ENCODE measurements at places on chromosomes 2 and 18. TPM values are rescaled to one million over a fixed set of nuclear protein-coding genes. Genes with fewer than 3 reads are reported as not detected.

GLS gene
- total RNA-seq = 66.4 TPM

PKDCC gene
- total RNA-seq = 3.9 TPM

RNF181 gene
- total RNA-seq = 96.7 TPM

NAB1 gene
- 22.9 TPM for total RNA-seq

C18orf54 gene
- 6.7 TPM for total RNA-seq

ALPP gene
- 47.5 TPM for total RNA-seq

CNDP1 gene
- total RNA-seq = not detected

INHA gene
- total RNA-seq = 9.1 TPM

CFC1 gene
- total RNA-seq = not detected

LYG2 gene
- total RNA-seq = not detected

REEP1 gene
- 0.25 TPM for total RNA-seq

ANKRD36C gene
- total RNA-seq = 25.8 TPM

GKN1 gene
- total RNA-seq = not detected

SERPINB5 gene
- 25.5 TPM for total RNA-seq

AQP12A gene
- total RNA-seq = not detected

SLC38A11 gene
- total RNA-seq = not detected

PTMA gene
- total RNA-seq = 1,260 TPM

CXCR1 gene
- not detected for total RNA-seq

RND3 gene
- 99.1 TPM for total RNA-seq

IL1RN gene
- 5.0 TPM for total RNA-seq

PPP4R1 gene
- 167 TPM for total RNA-seq

PCARE gene
- not detected for total RNA-seq

GPD2 gene
- total RNA-seq = 67.8 TPM

GNAL gene
- 3.3 TPM for total RNA-seq

TMEM247 gene
- not detected for total RNA-seq

MAP3K19 gene
- total RNA-seq = not detected

ONECUT2 gene
- 0.40 TPM for total RNA-seq

OTOS gene
- not detected for total RNA-seq

DPY30 gene
- total RNA-seq = 109 TPM

DPYSL5 gene
- total RNA-seq = not detected

TLX2 gene
- total RNA-seq = 3.8 TPM

PRKD3 gene
- total RNA-seq = 27.5 TPM

OTX1 gene
- 7.0 TPM for total RNA-seq

ARHGEF4 gene
- 16.1 TPM for total RNA-seq

SLC19A3 gene
- total RNA-seq = 4.5 TPM

PSTPIP2 gene
- not detected for total RNA-seq

ST6GAL2 gene
- total RNA-seq = not detected

BCL11A gene
- total RNA-seq = not detected

FECH gene
- 75.7 TPM for total RNA-seq

DCC gene
- total RNA-seq = not detected

NEU2 gene
- not detected for total RNA-seq

WDFY1 gene
- total RNA-seq = 81.9 TPM

ITGB1BP1 gene
- 68.1 TPM for total RNA-seq

INHBB gene
- total RNA-seq = 57.5 TPM

UGT1A4 gene
- 73.6 TPM for total RNA-seq

KCNJ3 gene
- not detected for total RNA-seq

NOSTRIN gene
- total RNA-seq = 0.68 TPM

MRO gene
- total RNA-seq = not detected

XPO1 gene
- 236 TPM for total RNA-seq

TSPYL6 gene
- total RNA-seq = not detected

NRP2 gene
- total RNA-seq = 25.5 TPM

POTEC gene
- total RNA-seq = not detected

ST8SIA3 gene
- not detected for total RNA-seq

ACVR1C gene
- 0.04 TPM for total RNA-seq

GPR45 gene
- not detected for total RNA-seq

ANKRD30BL gene
- not detected for total RNA-seq

SLC5A7 gene
- not detected for total RNA-seq

PLEKHH2 gene
- 2.3 TPM for total RNA-seq

All from PC-9 (cell line).